Endothelial cell (in vitro differentiated cells): ENCODE measurements at places on chromosomes 2 and 18.

GRCh38 chr2:23355001-23355400, 30.0 kb upstream of the KLHL29 start:
- peaks cover 4% of the 10 kb centered on the region for H3K27me3 ChIP-seq
- no peak overlapping the region for H3K4me3 ChIP-seq
- H3K4me1 ChIP-seq: peaks cover 3% of the 10 kb centered on the region
- H3K27ac ChIP-seq: no peak overlapping the region
- DNase-seq: no peak

GRCh38 chr2:104856086-104856972, 2.4 kb downstream of the POU3F3 start:
- no peak overlapping the region for H3K4me3 ChIP-seq
- peaks cover 12% of the 10 kb centered on the region for H3K36me3 ChIP-seq
- H3K27ac ChIP-seq: no peak overlapping the region

DNA sequence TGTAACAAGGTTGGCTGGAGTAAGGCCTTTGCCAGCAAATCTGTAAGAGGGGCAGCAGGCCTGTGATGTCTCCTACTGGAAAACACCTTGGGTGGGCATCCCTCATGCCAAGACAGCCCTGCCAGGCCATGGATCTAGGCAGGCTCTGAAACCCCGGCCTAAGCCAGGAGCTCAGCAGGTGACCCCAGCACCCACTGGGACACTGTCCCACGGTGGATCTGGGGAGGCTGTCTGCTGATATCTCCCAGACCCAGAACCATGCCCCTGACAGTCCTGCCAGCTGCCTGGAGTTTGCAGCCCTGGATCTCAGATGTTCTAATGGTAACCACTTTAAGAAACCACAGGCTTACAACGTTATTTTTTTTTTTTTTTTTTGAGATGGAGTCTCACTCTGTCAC, 117.7 kb downstream of the ZNF516 start:
- peaks cover 46% of the 10 kb centered on the region for H3K4me1 ChIP-seq
- DNase-seq: no peak
- H3K27me3 ChIP-seq: peaks cover 7% of the 10 kb centered on the region
- H3K27ac ChIP-seq: no peak overlapping the region
- H3K36me3 ChIP-seq: peaks cover 31% of the 10 kb centered on the region
- H3K4me3 ChIP-seq: no peak overlapping the region

GRCh38 chr2:221075203-221075602, 496.9 kb downstream of the EPHA4 start:
- H3K27ac ChIP-seq: no peak overlapping the region
- H3K4me1 ChIP-seq: peaks cover 2% of the 10 kb centered on the region
- DNase-seq: no peak
- H3K4me3 ChIP-seq: no peak overlapping the region
- H3K36me3 ChIP-seq: peaks cover 18% of the 10 kb centered on the region

- H3K36me3 ChIP-seq: no peaks in the 10 kb centered on the region
- no peak overlapping the region for H3K4me3 ChIP-seq
- no peak overlapping the region for H3K27ac ChIP-seq
- no peaks in the 10 kb centered on the region for H3K27me3 ChIP-seq
- no peak for DNase-seq
These were observed 68.0 kb upstream of the NETO1 start for GRCh38 chr18:72935744-72936143.

DNA sequence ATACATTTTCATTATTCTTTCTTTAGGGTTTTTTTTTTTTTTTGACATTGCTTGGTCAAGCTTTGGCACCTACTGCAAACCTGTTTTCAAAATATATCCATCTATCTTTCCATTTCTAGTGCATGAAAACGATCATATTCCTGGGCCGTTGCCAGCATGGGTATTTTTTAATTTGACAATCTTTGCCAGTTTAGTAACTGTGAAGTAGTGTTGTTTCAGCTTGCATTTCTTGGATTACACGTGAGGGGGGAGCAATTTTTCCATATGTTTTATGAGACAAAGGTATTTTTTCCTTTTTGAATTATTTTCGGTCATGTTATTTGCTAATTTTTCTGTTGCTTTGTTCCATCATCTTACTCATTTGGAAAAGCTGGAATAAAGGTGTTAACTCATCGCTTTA, 40.9 kb downstream of the TSHZ1 start:
- no peak overlapping the region for H3K4me3 ChIP-seq
- DNase-seq: no peak
- H3K4me1 ChIP-seq: peaks cover 10% of the 10 kb centered on the region
- H3K27me3 ChIP-seq: peaks cover 6% of the 10 kb centered on the region
- H3K27ac ChIP-seq: no peak overlapping the region

- no peak overlapping the region for H3K27ac ChIP-seq
- H3K4me3 ChIP-seq: no peak overlapping the region
- peaks cover 13% of the 10 kb centered on the region for H3K4me1 ChIP-seq
- peaks cover 3% of the 10 kb centered on the region for H3K27me3 ChIP-seq
- DNase-seq: no peak
These were observed 14.2 kb downstream of the CAVIN2 start for GRCh38 chr2:191832668-191833067.

DNA sequence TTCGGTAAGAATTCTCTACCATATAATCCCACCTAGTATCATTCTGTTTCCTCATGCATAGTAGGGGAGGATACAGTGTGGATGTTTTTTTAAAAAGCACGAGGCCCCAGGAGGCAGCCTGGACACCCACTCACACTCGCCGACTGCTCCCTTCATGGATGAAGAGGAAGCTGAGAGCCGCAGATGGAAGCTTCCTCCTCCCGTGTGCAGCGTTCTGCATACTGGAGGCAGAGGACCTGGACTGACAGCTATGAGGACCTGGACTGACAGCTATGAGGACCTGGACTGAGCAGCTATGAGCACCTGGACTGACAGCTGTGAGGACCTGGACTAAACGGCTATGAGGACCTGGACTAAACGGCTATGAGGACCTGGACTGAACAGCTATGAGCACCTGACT, 234.4 kb downstream of the NDUFA10 start:
- no peak for DNase-seq
- peaks cover 25% of the 10 kb centered on the region for H3K4me1 ChIP-seq
- no peak overlapping the region for H3K4me3 ChIP-seq
- H3K27ac ChIP-seq: no peak overlapping the region
- H3K27me3 ChIP-seq: peaks cover 1% of the 10 kb centered on the region
